ENCODE measurements at places on chromosomes 2 and 18. TPM values are rescaled to one million over a fixed set of nuclear protein-coding genes. Genes with fewer than 3 reads are reported as not detected.

CASP10 gene
- 9.9 TPM for total RNA-seq

CROCC2 gene
- not detected for total RNA-seq

NCKAP5 gene
- total RNA-seq = 6.2 TPM

ROCK2 gene
- total RNA-seq = 41.1 TPM

ANKRD23 gene
- total RNA-seq = 24.7 TPM

ACKR3 gene
- 27.4 TPM for total RNA-seq

KLHL41 gene
- 95.9 TPM for total RNA-seq

ESPNL gene
- total RNA-seq = 0.26 TPM

All from left cardiac atrium (tissue), 4 donors.